DND-41 (cell line): ENCODE measurements at places on chromosomes 7 and 10.

DNA sequence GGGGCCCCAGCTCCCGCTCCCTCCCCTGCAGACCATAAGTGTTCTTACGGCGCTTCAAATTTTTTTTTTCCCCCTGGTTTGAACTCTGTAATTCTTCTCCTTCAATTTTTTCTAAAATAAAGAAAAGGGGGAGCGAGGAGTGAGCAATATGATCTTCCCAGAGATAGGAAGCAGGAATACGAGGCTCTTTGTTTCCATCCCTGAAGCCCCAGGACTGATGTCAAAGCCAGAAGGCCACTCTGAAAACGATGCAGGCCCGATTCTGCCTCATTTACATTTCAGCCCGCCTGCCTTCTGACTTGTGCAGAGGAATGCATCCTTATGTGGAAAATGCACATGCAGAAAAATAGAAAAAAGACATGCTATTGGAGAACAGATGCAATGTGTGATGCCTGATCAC is 401.5 kb upstream of the MKI67 start:
- no peak for DNase-seq
- H3K4me3 ChIP-seq = no peak overlapping the region
- no peaks in the 10 kb centered on the region for H3K36me3 ChIP-seq
- H3K27me3 ChIP-seq = peaks cover 25% of the 10 kb centered on the region

- H3K27me3 ChIP-seq = no peaks in the 10 kb centered on the region
- H3K4me3 ChIP-seq = no peak overlapping the region
- H3K27ac ChIP-seq = no peak overlapping the region
- DNase-seq = no peak
- H3K4me1 ChIP-seq = peaks cover 13% of the 10 kb centered on the region
- peaks cover 11% of the 10 kb centered on the region for H3K36me3 ChIP-seq
Measured at GRCh38 chr10:79113827-79114226, 45.1 kb downstream of the ZMIZ1 start.

DNA sequence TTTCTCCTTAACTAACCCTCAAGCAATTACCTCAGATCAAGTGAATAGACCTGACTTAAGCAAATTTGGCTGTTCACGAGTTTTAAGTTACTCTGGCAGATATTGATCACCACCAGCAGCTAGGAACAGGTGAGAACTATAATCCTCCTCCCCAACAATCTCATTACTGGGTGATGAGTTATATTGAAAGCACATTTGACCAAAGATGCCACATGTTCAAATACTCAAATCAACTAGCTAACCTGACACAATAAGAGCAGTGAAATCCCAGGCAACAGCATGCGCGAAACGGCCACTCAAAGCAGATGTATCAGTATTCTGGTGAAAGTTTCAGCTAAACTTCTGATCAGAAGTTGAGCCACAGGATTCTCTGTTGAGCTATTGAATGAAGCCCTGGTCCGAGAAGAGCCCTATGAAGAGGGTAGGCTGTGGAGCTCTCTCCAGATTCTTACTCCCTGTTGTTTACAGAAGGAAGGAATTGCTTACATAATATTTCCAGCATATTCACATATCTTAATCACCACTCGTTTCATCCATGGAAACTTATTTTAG is 52.6 kb downstream of the CAV1 start:
- no peak for DNase-seq
- H3K4me3 ChIP-seq = no peak overlapping the region
- H3K27me3 ChIP-seq = peaks cover 12% of the 10 kb centered on the region
- H3K36me3 ChIP-seq = no peaks in the 10 kb centered on the region

GRCh38 chr10:63465293-63466143 is at the start of gene JMJD1C:
JMJD1C (minus strand) TSS chr10:63465977; CDS start chr10:63465662, 315 bp downstream.
- H3K4me1 ChIP-seq = peaks cover 23% of the 10 kb centered on the region
- DNase-seq = peak; percentile 70
- no peaks in the 10 kb centered on the region for H3K27me3 ChIP-seq
- H3K4me3 ChIP-seq = peak within 1 kb of the TSS; percentile 99
- peak within 1 kb of the TSS; percentile 79 for H3K27ac ChIP-seq
- H3K36me3 ChIP-seq = peaks cover 3% of the 10 kb centered on the region; the same call in 1 of the 2 replicates

DNA sequence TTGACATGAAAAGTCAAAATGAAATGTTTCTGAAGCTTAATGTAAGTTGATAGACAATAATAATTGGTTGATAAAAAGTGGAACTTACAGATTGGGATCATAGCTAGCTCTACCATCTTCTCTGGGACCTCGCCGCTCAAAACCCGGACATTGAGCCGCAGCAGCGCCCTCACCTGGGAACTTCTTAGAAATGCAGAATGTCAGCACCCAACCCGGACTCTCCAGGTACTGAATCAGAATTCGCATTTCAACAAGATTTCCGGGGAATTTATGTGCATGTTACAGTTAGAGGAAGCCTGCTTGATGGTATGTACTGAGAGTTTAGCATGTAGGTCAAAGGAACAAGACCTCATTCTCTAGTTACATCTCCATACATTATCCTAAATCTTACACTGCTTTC is 36.7 kb upstream of the ABLIM1 start:
- H3K27me3 ChIP-seq = peaks cover 3% of the 10 kb centered on the region
- no peaks in the 10 kb centered on the region for H3K4me1 ChIP-seq
- no peak for DNase-seq
- H3K36me3 ChIP-seq = no peaks in the 10 kb centered on the region
- H3K4me3 ChIP-seq = no peak overlapping the region
- no peak overlapping the region for H3K27ac ChIP-seq

DNA sequence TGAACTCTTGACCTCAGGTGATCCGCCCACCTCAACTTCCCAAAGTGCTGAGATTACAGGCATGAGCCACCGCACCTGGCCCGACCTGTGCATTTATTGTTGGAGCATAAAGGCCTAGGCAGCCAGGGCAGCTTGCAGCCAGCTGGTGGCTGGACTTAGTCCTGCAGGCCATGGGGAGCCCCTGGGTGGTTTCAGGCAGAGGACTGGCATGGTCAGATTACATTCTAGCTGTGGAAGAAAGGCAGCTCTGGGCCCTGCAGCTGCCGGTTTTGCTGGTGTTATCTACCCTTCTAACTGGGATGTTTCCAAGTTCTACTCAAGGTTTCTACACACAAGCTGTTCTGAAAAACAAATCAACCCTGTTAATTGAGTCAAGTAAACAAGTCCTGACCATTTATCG is 22.7 kb upstream of the MKRN1 start:
- H3K4me3 ChIP-seq = no peak overlapping the region
- no peaks in the 10 kb centered on the region for H3K4me1 ChIP-seq
- H3K36me3 ChIP-seq = no peaks in the 10 kb centered on the region
- no peaks in the 10 kb centered on the region for H3K27me3 ChIP-seq

- no peak overlapping the region for H3K4me3 ChIP-seq
- no peak overlapping the region for H3K27ac ChIP-seq
- peaks cover 12% of the 10 kb centered on the region for H3K36me3 ChIP-seq
Measured at GRCh38 chr10:34469446-34469845, 345.6 kb downstream of the PARD3 start.

- H3K36me3 ChIP-seq = no peaks in the 10 kb centered on the region
- H3K4me3 ChIP-seq = no peak overlapping the region
- no peak overlapping the region for H3K27ac ChIP-seq
- no peaks in the 10 kb centered on the region for H3K4me1 ChIP-seq
- DNase-seq = no peak
- H3K27me3 ChIP-seq = no peaks in the 10 kb centered on the region
Measured at GRCh38 chr10:124268976-124269375, 149.7 kb downstream of the OAT start.

DNA sequence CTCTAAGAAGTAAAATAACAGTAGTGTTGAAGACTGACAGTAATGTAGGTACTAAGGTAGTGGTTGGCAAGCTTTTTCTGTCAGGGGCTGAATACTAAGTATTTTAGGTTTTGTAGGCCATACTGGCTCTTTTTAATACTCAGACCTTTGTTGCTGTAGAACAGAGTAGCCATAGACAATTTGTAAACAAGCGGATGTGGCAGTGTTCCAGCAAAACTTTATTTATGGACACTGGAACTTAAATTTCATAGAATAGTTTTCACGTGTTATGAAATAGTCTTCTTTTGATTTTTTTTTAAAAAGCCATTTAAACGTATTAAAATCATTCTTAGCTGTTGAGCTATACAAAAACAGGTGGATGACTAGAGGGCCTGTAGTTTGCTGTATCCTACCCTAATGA is 121.2 kb downstream of the MLLT10 start:
- H3K36me3 ChIP-seq = peaks cover 38% of the 10 kb centered on the region
- no peak for DNase-seq
- H3K4me1 ChIP-seq = no peaks in the 10 kb centered on the region
- no peak overlapping the region for H3K27ac ChIP-seq
- H3K4me3 ChIP-seq = no peak overlapping the region

GRCh38 chr10:118587881-118588651 is 7.4 kb downstream of the PRLHR start:
- H3K4me1 ChIP-seq = no peaks in the 10 kb centered on the region
- no peaks in the 10 kb centered on the region for H3K36me3 ChIP-seq
- H3K27ac ChIP-seq = no peak overlapping the region
- no peak for DNase-seq
- H3K4me3 ChIP-seq = no peak overlapping the region
- peaks cover 9% of the 10 kb centered on the region for H3K27me3 ChIP-seq

GRCh38 chr10:8060010-8060703 is 5.7 kb downstream of the GATA3 start:
- DNase-seq = peak; percentile 91
- H3K4me1 ChIP-seq = peaks cover 79% of the 10 kb centered on the region
- H3K27me3 ChIP-seq = no peaks in the 10 kb centered on the region
- peak overlapping the region; percentile 95 for H3K27ac ChIP-seq
- peak overlapping the region; percentile 18; the same call in 1 of the 2 replicates for H3K4me3 ChIP-seq

- H3K36me3 ChIP-seq = no peaks in the 10 kb centered on the region
- no peak overlapping the region for H3K4me3 ChIP-seq
- no peak for DNase-seq
Measured at GRCh38 chr7:85522070-85522469, 335.2 kb upstream of the SEMA3D start.
